ENCODE measurements at places on chromosomes 2 and 18.
A peak's percentile ranks its signal among the peaks of the same experiment; 100 is the strongest.

DNA sequence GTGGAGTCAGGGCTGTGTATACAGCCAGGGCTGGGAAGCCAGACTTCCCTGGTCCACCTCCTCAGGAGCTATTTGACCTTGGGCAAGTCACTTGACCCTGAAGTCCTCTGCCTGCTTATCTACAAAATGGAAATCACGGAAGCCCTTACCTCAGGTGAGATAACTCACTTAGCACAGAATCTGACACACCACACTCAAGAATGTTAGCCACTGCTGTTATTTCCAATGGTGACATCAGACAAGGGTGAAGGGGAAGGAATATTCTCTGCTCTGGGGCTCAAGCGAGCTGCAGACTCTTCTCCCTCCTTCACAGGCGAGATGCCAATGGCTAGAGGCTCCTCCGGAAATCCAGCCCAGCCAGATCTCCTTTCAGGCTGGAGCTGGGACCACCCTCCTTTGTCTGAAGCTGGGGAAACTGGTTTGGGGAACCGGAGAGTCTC lies 189.6 kb downstream of the HAUS1 start:
- no peak for DNase-seq

DNA sequence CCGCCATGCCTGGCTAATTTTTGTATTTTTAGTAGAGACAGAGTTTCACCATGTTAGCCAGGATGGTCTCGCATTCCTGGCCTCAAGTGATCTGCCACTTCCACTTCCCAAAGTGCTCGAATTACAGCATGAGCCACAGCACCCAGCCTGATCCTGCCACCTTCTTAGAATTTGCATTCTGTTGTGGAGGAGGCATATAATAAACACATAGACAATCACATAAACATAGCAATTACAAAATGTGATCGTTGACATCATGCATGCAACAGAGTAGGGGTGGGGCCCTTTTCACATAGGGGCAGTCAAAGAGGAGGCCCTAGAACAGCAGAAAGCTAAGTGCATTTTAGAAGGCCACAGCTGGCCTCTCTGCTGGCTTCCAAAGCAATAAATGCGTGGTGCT lies 39.9 kb upstream of the TSPYL6 start:
- DNase-seq: no peak

- DNase-seq: no peak
These were observed 82.4 kb downstream of the DDX1 start for GRCh38 chr2:15673919-15674636.

DNA sequence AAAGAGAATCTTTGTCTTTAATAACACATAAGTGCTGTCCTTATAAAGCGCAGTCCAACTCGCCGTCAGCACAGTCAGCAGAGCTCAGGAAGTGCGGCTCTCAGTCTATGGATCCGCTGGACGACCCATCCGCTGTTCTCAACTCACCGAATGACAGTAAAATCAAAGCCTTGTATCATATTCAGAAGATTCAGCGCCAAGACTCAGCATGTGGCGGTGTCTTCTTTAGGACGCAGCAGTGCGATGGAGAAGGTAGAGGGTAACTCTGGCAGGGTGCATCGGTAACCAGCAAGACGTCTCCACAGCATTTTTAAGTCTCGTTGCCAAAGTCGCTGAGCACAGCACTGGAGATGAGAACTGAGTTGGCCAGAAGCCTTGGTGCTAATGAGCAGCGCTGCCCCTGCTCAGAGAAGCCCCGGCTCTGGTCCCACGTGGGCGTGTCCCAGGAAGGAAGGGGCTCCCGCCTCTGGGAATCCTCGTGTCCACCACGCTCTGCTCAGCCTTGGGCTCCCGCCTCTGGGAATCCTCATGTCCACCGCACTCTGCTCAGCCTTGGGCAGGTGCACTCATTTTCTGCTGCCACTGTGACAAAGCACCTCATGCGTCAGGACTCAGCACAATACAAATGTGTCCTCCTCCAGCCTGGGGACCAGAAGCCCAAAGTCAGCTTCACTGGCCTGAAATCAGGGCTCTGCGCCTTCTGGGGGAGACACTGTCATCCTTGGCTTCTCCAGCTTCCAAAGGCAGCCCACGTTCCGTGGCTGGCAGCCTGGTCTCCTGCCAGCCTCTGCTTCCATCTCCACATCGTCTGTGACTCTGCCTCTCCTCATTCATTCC lies 238.0 kb upstream of the SALL3 start:
- DNase-seq: no peak

- DNase-seq: no peak
These were observed 102.4 kb downstream of the BABAM2 start for GRCh38 chr2:27992787-27993401.

DNA sequence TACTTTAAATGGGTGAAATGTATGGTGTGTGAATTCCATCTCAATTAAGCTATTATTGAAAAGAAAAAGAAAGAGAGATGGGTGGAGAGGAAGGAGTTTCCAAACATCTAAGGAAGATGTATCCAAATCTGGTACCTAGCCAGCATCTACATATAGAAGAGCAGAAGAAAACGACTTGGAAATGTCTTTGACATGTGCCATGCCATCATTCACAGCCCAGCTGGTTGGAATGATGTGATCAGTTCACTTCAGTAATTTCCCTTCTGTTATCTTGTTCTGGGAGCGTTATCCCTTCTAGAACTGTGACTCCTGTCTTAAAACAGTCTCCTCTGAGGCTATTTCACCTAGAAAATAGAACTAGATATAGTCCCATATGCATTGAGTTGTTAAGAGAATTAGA lies 312.8 kb upstream of the GYPC start:
- no peak for DNase-seq

DNA sequence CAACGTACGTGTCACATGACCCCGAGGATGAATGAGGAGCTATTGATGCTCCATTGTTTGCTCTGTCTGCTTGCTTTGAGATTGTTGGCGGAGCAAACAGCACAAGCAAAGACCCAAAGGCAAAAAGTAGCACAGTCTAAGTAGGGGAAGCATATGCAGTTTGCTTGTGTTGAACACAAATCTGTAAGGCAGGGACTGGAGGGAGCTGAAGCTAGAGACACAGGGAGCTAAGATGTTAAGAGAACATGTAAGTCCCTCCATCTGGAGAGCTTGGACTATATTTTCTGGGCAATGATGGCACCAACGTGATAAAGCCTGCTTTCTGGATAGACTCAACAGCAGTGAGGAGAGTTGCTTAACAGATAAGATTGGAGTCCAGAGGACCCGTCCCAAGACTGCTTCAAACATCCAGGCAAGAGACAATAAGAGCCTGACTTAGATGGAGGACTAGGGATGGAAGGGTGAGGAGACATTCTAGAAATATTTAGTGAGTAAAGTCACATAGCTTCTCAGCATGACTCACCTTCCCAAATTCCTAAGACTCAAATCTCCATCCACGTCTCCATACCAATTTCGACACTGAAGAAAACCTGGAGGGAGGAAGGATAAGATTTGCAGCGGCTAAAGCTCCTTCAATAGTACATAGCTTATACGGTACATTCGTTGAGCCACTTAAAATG lies 88.1 kb upstream of the KLF7 start:
- DNase-seq: no peak

DNA sequence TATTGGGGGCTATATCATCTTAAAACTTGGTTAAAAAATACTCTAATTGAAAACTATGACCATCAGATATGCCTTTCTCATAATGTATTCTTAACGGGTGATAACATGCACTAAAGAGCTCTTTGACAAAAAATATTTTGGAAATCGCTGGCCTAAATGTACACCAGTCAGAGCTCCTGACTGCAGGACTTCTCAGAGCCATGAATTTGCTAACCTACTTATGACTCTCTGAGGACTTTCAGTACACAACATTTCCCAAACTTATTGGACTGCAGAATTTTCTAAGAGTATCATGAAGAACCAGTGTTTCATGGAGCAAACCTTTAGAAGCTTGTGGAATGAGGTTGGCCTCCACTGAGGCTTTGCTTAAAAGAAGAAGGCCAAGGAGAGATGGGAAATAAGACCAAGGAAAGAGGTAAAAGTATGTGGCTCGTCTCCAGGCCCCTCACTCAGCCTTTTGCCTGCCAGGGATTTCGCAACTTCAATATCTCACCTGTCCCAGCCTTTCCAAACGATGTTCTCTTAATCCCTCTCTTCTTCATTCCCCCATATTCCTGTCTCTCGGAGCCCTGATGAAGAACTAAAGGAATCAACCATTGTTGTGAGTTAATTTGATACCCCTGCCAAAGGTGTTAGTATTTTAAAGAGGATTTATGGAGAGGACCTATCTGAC lies 88.8 kb upstream of the EPC2 start:
- DNase-seq: no peak

- DNase-seq: no peak
These were observed 69.3 kb downstream of the KCNE4 start for GRCh38 chr2:223121283-223121682.

- DNase-seq: no peak
These were observed 203.4 kb upstream of the RND3 start for GRCh38 chr2:150690870-150691269.

GRCh38 chr2:5849562-5849961 lies 157.4 kb downstream of the SOX11 start:
- DNase-seq: peak; percentile 86

- DNase-seq: no peak
These were observed 89.6 kb downstream of the ACTR3 start for GRCh38 chr2:113979191-113980128.

GRCh38 chr18:56085551-56085950 lies 497.6 kb upstream of the TCF4 start:
- no peak for DNase-seq

DNA sequence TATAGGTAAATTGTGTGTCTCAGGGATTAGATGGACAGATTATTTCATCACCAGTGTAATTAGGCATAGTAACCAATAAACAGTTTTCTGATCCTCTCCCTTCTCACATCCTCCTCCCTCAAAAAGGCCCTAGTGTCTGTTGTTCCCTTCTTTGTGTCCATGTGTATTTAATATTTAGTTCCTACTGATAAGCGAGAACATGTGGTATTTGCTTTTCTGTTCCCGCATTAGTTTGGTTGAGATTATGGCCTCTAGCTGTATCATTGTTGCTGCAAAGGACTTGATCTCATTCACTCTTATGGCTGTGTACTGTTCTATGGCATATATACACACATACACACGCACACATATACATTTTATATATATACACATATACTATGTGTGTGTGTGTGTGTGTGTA lies 866.2 kb downstream of the CCDC85A start:
- no peak for DNase-seq

DNA sequence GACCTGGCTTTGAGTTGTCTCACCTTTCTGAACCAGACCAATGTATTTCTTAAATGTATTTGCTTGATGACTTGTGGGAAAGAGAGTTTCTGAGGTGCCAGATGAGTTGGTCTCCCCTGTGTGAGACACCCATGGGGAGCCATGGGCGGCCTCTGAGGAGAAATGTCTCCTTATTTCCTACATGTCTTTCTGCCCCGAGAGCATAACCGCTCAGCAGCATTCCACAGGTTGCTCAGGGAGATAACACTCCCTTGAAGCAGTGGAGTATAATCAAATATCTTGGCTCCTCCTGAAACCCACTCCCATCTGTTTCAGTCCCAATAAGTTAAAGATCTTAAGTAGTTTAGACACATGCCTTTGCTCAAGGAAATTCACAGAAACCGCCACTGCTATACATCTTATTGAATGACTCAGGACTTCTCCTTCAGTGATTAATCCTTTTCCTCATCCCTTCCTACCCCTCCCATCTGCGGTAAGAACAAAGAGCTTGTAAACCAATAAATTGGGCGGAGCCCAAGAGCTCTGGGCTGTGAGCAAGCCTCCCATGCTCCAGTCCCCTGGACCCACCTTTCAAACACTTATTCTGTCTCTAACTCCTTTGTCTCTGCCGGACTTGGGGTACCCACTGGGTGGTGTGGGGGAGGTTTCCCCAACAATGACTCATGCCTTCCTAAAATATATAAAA lies 285.5 kb upstream of the LRRTM4 start:
- DNase-seq: no peak

- DNase-seq: no peak
These were observed 42.0 kb downstream of the MAP3K20 start for GRCh38 chr2:173117678-173118077.

- DNase-seq: no peak
These were observed 12.3 kb downstream of the SCTR start for GRCh38 chr2:119511989-119512388.

DNA sequence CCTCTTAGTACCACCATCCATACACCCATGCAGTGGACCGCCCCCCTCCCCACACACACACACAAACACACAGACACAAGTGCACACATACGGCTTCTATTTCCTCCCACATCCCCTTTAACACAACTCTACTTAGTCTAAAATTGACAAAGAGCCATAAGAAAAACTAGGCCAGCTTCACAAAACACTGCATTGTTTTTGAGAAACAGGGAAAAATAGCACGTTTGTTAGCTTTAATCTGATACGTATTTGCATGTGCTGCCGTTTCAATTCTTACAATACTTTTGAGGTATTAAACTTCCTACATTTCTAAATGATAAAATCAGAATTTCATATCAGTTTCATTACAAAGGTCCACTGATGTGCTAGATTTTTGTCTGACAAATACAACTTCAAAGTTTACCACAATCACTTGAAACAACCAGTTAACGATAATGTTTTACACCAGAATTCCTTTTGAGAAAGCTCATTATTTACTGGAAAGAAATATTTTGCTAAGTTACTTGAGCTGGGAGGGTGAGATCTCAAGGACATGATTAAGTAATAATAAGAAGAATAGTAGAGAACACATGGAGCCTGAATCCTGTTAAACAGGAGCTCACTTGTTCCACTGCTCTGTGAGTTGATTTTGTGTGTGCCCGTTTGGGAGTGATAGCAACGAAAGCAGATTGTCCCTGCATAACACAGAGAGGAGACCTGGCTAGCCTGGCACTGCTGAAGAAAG lies 74.5 kb downstream of the MOGAT1 start:
- DNase-seq: no peak

DNA sequence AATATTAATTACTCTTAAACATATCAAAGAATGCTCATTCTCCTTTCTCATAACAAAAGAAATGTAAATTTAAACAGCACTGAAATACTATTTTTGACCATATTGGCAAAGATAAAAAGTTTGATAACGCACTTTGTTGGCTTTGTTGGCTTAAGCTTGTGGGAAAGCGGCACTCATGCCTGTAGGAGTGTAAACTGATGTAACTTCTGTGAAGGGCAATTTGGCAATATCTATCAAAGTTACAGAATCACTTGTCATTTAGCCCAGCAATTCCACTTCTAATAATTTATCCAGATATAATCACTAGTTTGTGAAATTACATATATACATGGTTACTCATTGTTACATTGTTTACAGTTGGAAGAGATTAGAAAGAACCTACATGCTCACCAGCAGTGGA lies 311.8 kb upstream of the STON1 start:
- no peak for DNase-seq

DNA sequence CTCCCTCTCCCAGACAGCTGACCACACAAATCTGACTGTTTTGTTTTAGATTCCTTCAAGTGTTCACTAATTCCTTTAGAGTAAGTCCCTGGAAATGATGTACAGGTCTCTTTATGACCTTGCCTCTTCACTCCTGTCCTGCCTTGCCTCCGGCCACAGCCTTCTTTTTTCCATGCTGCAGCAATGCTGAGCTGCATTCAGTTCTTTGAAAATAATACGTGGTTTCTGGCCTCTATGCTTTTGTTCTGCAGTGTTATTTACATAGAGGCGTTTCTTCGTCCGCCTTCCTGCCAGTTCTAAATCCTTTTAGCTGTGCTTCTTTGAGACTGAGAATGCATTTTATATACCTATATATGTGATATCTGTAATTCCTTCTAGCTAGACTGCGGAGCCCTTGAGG lies 87.2 kb downstream of the PPP1R1C start:
- DNase-seq: no peak

- DNase-seq: no peak
These were observed 279.7 kb downstream of the KCNJ3 start for GRCh38 chr2:154978244-154978643.

GRCh38 chr2:241720560-241720959 lies 13.9 kb upstream of the D2HGDH start:
- no peak for DNase-seq

GRCh38 chr2:171318463-171318934 lies 115.3 kb downstream of the METTL8 start:
- peak; percentile 56 for DNase-seq
